NCI-H1092 (cell line): ENCODE measurements at places on chromosomes 2 and 18.

DNA sequence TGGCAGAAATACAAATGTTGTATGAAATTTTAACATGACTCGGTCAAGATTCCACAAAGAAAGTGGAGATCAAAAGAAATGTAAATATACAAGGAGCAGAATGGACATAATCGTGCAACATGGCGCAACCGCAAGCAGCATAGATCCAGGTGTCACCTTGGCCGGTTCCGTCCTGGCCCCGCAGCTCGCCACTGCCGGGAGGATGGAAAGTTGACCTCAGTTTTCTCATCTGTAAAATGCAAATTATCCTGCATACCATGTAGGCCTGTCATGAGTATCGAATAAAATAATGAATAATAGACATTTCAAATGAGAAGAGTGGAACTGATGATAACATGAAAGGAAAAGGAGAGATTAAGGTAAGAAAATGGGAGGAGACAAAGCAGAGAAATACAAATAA, 427.3 kb upstream of the SMIM21 start:
- no peak for DNase-seq

DNA sequence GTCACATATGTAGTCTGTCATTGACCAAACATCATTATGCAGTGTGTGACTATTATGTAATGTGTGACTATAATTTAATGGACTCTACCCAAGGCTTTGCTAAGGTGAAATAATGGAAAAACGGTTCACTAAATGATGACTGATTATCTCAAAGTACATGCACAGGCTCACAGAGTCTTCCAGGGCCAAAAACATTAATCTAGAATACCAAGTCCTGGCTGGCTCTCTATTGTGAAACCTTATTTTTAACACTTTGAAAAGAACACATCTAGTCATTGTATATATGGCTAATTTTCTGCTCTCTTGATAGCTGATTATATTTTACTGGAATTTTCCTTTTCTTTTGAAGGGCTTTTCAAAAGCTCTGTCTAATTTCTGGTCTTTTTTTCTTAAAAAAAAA, 102.9 kb upstream of the THUMPD2 start:
- no peak for DNase-seq

DNA sequence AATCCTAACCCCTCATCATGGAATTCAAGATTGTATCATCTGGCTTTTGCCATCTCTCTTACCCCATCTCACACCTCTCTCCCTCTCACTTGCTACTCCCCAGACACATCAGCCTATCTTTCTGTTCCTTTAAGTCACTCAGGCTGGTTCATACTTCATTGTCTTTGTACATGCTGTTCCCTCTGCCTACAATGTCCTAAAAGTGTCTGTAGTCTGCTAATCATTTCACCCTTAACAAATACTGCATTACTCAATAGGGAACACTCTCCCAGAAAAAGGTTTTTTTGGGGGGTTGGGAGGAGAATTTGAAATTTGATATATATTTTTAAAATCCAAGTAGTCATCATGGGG, 146.2 kb upstream of the KLF7 start:
- DNase-seq, result no peak

GRCh38 chr18:13811993-13812392, 12.0 kb upstream of the MC5R start:
- no peak for DNase-seq

DNA sequence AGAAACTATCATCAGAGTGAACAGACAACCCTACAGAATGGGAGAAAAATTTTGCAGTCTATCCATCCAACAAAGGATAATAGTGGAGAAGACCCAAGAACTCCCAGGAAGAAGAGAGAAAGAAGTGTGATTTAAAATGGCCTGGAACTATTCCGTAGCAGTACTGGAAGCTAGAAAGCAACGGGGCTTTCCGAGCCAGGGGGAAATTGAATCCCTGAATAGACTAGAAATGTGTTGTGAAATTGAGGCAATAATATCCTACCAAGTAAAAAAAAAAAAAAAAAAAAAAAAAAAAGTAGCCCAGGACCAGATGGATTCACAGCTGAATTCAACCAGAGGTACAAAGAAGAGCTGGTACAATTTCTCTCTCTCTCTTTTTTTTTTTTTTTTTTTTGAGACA, 69.3 kb downstream of the FARP2 start:
- DNase-seq, result no peak

- DNase-seq, result no peak
These were observed 9.3 kb upstream of the SPATA3 start for GRCh38 chr2:230986520-230987136.

- no peak for DNase-seq
These were observed 188.7 kb downstream of the FTCDNL1 start for GRCh38 chr2:199662255-199662654.

DNA sequence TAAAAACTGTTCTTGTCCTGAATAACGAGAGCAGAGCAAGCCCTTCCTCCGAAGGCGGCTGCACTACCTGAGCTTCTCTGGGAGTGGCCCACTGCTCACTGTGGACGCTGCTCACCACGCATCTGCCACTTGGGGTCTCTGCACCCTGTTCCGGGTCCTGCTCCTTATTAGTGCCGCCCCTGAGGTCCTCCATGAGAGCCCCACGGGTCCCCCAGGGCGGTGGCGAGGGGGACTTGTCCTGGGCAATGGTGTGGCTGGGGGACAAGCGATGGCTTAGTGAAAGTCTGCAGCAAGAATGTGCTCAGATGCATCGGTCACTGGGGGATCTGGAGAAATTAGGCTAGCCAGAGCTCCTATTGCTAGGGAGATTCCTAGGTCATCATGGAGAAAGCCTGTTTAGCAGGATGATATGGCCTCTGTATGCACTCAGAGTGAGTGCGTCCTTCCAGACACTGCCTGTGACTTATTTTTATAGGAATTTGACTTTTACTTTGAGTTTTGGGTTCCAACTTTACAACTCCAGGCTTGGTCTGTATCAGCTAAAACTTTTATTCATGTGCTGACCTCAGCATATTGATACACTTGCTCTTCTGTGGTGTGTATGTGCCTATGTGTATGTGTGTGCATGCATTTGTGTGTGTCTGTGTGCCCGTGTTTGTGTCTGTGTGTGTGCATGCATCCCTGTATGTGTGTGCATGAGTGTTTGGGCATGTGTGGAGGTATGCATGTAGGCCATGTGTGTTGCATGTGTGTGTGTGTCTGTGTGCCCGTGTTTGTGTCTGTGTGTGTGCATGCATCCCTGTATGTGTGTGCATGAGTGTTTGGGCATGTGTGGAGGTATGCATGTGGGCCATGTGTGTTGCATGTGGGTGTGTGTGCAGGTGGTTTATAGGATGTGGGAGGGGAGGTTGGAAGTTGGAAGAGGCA, 129.5 kb downstream of the SNTG2 start:
- DNase-seq, result no peak

DNA sequence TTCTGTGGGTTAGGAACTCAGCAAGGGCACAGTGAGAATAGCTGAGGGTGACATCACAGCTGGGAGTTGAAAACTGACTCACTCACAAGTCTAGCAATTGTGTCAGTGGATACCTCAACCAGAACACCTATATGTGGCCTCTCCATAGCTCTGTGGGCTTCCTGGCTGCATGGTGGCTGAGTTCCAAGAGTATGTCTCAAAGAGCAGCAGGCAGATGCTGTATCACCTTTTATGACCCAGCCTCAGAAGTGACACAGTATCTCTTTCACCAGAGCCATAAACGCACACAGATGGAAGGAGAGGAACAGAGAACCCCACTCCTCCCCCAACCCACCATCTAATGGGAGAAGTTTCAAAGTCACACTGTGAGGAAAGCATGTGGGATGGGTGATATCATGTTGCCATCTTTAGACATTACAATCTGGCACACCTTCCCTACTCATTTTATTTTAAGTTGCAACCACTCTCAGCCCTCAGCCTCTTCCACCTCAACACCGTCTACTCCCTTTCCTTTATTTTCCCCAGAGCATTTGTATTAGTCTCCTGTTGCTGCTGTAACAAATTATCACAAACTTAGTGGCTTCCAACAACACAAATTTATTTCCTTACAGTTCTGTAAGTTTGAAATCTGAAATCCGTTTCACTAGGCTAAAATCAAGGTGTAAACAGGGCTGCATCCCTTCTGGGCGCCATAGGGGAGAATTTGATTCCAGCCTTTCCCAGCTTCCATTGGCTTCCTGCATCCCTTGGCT, 134.6 kb upstream of the SPATS2L start:
- DNase-seq, result no peak

DNA sequence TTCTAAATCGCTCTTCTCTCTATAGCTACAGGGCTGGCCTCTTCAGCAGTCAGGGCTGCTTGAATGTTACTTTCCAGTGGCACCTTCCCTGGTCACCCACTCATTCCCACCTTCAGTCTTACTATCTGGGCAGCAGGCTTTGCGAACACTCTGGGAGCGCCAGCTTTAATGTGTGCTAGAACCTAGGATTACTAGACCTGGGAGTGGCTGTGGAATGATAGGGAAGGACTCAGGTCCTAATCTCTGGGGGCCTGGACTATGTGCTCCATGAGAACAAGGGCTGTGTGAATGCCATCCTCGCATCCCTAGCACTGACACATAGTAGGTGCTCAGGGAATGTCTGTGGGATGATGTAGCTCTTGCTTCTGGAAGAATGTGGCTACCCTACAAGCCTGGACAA, 57.6 kb downstream of the BCL2L11 start:
- DNase-seq, result no peak

DNA sequence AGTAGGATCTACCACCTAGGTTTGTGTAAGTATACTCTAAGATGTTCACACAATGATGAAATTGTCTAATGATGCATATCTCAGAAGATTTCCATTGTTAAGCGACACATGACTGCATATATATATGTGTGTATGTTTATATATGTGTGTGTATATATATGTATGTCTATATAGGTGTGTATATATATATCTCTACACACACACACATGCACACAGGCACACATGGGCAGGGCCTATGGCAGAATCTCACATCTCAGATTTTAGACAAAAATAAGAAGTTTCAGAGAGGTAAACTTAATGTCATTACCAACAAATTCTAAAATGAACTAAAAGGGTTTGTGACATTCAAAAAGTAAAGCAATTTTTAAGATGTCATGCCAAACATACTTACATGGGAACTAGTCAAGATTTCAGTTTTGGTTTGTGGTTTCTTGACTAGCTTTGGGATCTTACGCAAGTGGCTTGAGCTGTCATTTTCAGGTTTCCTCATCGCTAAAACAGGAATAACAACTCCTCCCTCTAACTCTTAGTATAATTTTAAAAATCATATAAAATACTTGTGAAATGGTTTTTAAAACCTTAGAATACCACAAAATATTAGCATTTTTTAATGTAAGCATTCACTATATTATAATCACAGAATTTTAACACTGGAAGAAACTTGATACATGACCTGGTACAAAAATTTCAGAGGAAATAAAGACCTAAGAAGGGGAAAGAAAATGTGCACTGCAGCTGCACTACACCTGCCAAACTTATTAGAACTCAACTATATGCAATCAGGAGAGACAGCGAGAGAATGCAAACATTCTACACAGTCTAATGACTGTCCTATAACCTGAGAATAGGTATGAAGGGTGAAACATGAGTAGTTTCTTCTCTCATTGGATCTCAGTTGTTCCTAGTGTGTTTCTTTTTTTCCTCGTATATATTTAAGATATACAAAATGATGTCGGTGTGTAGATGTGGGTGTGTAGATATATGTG, 75.7 kb downstream of the TTC21B start:
- DNase-seq, result no peak

DNA sequence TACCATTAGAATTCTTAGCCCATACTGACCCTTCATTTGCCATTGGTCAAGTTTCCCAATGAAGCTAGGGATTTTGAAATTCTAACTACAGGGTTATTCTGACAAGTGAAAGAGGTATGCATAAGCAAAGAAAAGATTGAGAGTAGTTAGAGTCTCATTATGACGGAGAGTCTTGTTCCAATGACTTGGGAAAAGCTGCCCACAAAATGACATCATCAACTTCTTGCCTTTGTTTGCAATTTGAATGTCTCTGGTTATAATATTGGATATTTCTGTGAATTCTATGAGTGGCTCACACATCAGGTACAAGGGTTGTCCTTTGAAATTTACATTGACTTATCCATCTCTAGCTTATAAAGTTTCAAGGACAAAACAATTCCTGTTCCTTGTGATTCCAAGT, 772.2 kb downstream of the TRIB2 start:
- no peak for DNase-seq
